Activated T-cell treated with anti-CD3 and anti-CD28 coated beads for 48 hours (primary cell): ENCODE measurements at places on chromosomes 2 and 18.

GRCh38 chr2:120516679-120517314, 170.9 kb downstream of the INHBB start:
- no peak for DNase-seq

DNA sequence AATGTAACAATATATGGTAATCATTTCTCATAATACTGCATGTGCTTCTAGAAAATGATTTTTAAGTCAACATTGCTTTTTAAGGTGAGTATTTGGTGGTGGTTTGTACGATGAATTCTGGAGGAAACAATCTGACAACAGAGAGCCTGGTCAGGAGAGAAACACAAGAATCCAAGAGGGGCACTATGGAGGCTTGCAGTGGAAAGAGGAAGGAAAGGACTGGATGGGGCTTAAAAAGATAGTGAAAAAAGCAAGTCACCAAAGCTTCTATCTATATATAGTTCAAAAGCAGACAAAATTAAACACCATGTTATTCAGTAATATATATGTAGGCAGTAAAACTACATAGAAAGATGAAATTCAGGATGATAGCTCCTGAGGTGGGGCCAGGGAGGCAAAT, 109.4 kb upstream of the SERTAD2 start:
- DNase-seq: no peak

- no peak for DNase-seq
These were observed 53.3 kb downstream of the C1D start for GRCh38 chr2:68009526-68009925.

DNA sequence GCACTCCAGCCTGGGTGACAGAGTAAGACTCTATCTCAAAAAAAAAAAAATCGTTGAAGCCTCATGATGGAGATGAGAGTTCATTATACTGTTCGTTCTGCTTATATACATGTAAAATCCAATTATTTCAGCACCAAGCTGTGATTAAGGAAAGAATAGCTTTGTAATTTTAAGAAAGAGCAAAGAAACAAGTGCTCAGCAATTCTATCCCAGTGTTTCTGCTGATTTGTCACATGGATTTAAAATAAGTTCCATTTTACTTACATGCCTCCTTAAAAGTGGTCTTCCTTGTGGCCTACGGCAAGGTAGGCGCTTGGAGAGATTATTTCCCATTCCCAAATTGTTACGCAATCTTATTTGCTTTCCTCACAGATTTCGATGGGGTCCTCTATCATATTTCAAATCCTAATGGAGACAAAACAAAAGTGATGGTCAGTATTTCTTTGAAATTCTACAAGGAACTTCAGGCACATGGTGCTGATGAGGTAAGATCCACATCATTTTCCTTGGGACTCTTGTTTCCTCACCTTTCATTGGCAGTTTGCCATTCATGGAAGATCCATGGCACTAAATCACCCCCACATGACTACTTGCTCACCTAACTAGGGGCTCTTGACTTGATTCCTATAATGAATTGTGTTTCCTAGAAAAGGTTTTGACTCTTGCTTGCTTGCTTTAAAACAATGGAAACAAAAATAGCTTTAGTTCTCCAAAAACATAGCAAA, 11.5 kb downstream of the ARPC2 start:
- no peak for DNase-seq

DNA sequence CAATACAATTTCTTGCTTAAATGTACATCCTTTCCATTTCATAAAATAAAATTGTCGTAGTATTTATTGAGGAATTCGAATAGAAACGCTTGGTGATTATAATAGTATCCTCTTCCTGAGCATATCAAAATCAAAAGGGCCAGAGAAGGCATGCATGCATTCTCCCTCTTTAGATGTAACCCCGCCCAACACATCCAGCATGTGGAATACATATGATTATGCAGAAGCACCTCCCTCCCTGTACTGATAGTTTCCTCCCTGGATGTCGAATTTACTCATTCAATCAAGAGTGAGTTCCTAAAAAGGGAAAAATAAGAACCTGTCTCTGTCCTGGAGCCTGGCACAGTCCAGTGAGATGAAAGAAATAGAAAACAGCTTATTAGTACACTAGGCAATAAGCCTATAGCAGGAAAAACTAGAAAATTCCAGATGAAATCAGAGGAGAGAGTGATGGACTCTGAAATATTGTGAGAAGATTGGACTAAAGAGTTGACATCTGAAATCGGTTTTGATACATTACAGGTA, 262.9 kb downstream of the RDH14 start:
- no peak for DNase-seq

GRCh38 chr2:65974067-65974723, 460.7 kb upstream of the MEIS1 start:
- no peak for DNase-seq

GRCh38 chr2:127721311-127721977, 20.1 kb downstream of the SFT2D3 start:
- DNase-seq: no peak

DNA sequence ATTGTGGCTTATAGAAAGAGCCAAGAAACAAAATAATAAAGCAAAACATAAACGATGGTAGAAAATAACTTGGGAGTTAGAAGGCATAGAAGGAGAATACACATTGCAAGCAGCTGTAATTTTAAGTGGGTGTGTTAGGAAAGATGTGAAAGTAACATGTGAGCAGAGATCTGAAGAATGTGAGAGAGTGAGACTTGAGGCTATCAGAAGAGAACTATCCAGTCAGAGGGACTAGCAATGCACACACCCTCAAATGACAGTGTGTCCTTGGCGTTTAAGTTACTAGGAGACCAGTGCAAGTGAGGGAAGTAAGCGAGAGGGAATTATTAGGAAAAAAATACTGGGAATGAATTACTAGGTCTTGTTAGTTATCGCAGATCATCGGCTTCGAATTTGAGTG, 304.9 kb downstream of the DSEL start:
- DNase-seq: no peak

GRCh38 chr2:47056374-47056773, 98.7 kb downstream of the STPG4 start:
- DNase-seq: no peak

DNA sequence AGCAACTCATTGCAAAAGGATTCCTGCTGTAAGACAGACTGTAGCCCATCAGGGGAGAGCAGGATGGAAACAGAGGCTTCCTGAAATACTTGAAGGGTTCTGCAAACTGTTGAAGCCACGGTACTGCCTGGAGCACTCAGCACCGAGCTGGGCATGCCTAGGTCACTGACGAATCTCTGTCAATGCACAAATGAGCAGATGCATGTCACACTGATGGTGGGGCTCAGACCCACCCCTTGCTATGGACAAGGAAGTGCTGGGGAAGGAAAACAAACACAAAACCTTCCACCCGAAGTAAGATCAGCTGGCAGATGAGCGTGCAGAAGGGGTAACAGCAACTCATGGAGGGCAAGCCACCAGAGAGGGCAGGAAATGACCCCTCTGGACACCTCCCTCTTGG, 136.7 kb downstream of the BCL2 start:
- no peak for DNase-seq

GRCh38 chr2:188701836-188702235, 272.3 kb upstream of the COL3A1 start:
- no peak for DNase-seq

DNA sequence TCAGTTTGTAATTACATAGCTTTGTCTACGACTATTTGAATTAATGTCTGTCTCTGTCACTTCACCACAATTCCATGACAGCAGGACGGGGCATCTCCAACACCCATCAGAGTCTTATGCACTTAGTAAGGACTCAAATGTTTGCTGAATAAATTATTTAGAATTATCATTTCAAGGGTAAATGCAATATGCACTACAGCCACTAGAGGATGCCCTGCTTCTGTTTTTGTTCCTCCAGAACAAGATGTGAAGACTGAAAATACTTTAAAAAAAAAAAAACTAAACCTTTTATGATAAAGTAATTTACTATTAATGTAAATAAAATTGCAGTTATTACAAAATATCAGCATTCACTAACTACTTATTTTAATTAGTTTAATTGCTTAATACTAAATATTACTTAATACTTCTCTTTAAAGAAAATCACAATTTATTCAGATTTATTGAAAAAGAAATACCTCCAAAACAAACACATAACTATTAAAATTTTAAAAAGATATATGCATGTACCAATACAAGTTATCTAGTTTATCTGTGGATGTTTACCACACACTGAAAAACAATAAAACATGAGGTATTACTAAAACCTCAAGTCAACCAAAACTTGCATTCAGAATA, 3.2 kb downstream of the PIGN start:
- no peak for DNase-seq
